ENCODE measurements at places on chromosomes 11 and 22. TPM values are rescaled to one million over a fixed set of nuclear protein-coding genes. Genes with fewer than 3 reads are reported as not detected.
A peak's percentile ranks its signal among the peaks of the same experiment; 100 is the strongest.

DNA sequence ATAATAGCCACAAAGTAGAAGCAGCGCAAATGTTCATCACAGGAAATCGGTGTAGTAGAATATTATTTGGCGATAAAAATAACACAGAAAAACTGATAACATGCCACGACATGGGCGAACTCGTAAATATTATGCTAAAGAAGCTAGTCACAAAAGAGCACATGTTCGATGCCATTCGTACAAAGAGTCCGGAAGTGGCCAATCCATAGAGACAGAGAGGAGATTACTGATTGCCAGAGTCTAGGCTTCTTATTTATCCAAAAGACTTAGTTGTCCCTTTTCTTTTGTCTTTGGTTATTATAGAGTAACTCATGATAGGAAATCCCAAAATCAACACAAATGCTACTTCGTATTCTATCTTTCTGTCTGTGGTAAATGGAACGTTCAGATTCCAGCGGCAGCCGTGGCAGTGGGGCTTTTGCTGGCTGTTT lies 56.5 kb downstream of the MED15 start:
- no peak for DNase-seq

Gene NAALAD2
- 0.36 TPM for total RNA-seq

- no peak for DNase-seq
Measured at GRCh38 chr22:17241576-17242330, 22.5 kb upstream of the ADA2 start.

Gene VPS26B
- 15.3 TPM for total RNA-seq

GRCh38 chr11:20058749-20059458 lies 101.4 kb downstream of the DBX1 start:
- no peak for DNase-seq

DNA sequence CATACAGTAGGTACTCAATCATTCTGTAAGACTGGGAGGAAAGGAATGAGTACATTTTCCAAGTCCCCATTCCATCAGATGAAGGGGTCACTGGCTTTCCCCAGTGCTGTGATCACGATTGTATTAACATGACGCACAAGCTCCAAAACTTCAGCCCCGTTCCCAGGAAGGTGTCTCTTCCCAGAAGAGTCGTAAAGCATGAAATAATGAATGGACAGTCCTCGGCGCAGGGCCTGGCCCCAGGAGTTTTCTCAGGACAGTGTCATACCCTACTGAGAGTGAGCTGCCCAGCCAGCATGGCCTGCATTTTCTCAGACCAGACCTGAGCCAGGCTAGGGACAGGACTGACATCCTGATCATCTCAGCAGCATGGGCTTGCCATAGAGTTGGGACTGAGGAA lies 80.7 kb downstream of the PARVA start:
- no peak for DNase-seq

GRCh38 chr11:35352077-35352888 lies 67.1 kb downstream of the SLC1A2 start:
- no peak for DNase-seq

- DNase-seq = no peak
Measured at GRCh38 chr11:128261011-128261421, 326.3 kb downstream of the ETS1 start.

DNA sequence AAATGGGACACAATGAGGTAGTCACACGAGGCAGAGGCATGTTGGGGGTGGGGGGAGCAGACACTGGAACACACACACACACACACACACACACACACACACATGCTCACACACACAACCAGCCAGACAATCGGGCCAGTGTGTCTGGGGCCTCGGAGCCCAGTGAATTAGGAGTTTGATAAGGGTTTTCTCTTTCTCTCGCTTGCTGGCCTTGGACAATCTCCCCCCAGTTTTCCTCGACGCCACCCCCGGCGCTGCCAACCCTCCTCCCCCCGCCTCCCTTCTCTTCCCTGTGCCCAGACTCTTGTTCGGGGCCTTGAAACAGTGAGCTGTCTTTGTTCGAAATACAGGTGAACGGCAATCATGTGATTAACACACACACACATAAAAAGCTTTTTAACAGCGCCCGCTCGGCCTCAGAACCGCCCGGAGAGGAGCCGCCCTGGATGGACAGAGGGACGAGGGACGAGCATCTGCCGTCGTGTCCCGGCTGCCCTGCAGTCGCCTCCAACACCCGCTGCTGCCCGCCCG lies 1.5 kb upstream of the SOX10 start:
- DNase-seq = no peak

GRCh38 chr22:35601743-35602615 lies 15.2 kb downstream of the MB start:
- peak; percentile 83 for DNase-seq

DNA sequence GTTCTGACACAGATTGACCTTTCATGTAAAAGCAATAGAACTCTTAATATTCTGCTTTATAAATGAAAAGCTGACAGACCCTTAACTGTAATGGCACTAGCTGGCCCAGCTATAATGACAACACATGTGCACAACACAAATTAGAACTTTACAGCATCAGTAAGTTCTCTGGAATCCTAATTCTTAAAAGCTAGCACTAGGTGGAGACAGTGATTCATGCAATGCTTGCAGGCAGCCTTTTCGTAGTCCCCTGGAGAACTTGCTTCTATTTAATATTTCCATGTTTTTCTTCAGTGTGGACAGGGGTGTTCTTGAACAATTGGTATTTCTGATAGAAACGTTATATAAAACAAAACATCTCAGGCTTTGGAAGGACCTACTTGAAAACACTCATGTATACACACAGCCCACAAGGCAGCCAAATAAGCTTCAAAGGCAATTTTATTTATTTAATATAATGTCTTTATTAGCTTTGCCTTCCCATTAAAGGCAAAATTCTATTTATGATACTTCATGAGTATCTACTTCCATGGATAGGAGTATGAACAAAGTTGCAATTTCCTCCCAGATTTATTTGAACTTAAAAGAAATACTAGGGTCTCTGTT lies 374.3 kb upstream of the MPPED2 start:
- no peak for DNase-seq

Gene KRTAP5-8
- not detected for total RNA-seq

Gene TSGA10IP
- not detected for total RNA-seq

Gene APOL1
- 13.9 TPM for total RNA-seq

Gene A4GALT
- 15.2 TPM for total RNA-seq
